ENCODE measurements at places on chromosomes 13 and 19.

DNA sequence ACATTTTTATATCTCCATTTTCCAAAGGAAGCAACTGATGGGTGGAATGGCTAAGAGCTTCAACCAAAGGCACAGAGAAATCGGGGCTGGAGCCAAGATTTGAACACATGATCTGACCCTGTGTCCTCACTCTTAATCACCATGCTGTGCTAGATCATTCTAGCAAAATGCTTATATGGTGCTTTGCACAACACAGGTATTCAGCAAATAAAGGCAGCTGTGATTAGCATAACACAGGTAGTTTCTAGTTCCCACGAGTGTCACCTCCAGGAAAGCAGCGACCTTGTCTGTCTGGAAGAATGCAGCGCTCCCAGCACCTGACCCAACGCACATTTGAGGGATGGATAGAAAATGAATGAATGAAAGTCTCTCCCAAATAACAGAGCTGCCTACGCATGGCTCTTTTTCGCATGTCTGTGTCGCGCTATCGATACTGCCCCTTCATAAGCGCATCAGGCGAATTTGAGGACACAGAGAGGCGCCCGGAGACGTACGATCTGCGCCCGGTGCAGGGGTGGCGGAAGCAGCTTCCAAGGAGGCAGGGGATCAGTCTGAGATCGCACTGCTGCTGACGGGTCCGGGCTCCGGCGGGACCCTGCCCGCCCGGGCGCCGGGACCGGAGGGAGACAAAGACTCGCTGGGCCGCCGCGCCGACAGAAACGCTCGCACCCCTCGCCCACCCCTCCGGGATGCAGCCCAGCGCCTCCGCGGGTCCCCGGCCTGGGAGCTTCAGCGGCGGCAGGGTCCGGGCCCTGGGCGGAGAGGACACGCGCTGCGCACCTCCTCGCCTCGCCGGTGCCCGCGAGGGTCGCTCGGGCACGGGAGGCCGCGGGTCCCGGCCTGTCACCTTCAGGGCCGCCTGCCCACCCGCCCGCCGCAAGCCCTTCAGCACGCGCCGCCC is 609 bp downstream of the EPS15L1 start:
- DNase-seq: no peak

- no peak for DNase-seq
These were observed 7.4 kb downstream of the ISYNA1 start for GRCh38 chr19:18430417-18431144.

DNA sequence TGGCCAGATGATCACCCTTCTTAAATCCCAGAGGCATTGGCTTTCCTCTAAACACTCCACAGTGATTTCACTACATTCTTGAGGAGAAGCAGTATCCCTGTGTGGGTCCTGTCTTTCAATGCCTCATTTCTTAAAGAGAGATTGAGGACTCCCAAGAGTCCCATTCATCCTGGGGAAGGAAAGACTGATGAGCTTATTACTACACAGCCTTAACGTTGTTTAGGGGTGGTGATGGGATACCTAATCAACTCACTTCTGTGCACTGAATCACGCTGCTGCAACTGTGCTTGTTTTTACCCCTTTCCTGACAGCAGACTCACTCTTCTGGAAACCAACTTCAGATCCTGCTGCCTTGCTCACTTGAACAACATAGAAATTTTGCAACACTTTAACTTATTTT is 203.1 kb downstream of the RGCC start:
- no peak for DNase-seq

DNA sequence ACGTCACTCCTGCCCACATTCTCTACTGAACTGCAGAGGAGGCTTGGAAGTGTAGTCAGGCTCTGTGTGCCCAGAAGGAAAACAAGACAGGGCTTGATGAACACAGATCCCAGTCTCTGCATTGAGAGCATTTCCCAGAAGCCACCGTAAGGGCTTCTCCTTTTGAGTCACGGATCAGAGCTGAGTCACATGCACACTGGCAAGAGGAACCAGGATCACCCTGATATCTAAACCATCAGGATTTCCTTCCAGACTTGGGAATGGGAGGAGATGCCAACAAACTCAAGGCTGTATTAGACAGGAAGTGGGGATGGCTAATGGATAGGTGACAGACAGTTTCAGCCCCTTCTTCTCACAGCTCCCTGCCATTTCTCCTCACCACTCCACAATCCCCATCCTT is 17.7 kb upstream of the FBXO17 start:
- DNase-seq: no peak

- no peak for DNase-seq
These were observed 21.8 kb upstream of the OR10H1 start for GRCh38 chr19:15837221-15837731.

DNA sequence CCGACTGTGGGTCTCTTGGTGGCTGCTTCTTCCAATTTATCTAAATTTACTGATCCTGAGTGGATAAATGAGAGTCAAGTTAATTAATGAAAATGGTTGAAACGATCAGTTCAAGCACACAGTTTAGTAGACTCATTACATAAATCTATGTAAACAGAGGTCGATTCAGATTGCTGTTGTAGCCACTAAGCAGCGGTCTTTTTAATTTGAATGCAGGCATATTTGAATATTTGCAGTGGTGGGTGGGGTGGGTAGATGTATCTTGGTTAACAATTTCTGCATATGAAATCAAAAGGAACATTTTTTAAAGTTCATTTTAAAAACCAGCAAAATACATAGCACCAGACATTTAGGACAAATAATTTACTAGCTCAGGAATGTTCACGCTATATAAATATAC is 325.9 kb downstream of the KLF12 start:
- DNase-seq: no peak

DNA sequence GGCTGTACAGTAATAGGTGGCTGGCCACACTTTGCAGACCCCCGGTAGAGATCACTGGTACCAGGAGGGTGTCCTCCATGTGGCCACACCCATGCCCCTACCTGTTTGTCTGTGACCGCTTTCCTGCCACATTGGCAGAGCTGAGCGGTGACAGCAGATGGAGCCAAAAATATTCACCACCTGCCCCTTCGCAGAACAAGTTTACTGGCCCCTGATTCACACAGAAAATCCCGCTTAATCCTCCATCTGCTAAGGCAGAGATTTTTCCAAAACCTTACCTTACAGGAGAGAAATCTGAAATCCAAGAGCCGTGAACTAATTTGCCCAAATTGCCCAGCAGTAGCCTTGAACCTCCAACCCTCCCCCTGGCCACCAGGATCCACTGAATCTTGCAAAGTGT is 52.1 kb downstream of the MYO9B start:
- DNase-seq: no peak

- DNase-seq: no peak
These were observed 3.5 kb downstream of the IRS2 start for GRCh38 chr13:109782823-109783431.

- DNase-seq: no peak
These were observed 139.8 kb downstream of the PTPRS start for GRCh38 chr19:5200844-5201243.

- DNase-seq: peak; percentile 39
These were observed 463.5 kb downstream of the GPC6 start for GRCh38 chr13:93690139-93690538.

GRCh38 chr19:35248310-35249145 is at the start of gene LSR:
LSR (plus strand) TSS chr19:35249002; CDS start chr19:35249023, 21 bp downstream.
- DNase-seq: peak; percentile 84

DNA sequence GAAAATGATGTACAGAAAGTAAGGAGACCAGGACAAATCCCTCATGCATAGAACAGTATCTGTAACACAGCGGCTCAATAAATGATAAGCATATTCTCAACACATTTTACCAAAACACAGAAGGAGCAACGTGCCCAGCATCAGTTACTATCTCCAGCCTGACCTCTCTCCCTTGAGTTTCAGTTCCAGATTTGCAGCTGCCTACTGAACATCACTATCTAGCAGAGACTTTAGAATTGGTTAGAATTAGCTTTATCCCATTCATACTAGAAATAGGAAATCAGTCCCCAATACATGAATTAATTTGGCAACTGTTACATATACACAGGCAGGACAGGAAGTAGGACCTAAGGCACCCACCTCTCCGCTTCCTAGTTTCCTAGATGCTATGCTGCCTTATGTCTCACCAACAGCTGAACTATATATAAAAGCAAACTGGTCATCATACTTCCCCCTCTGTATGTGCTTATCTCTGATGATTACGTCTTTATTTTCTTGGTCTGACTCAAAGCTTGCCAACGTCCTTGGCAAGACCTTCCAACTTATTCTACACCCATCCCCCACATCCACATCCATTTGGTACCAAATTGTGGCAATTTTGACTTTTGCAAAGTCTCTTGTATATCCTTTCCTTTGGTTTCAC is 61.1 kb downstream of the SACS start:
- DNase-seq: no peak

- DNase-seq: no peak
These were observed 1301.6 kb downstream of the UQCRFS1 start for GRCh38 chr19:27911122-27911898.

- DNase-seq: no peak
These were observed 20.0 kb upstream of the WTIP start for GRCh38 chr19:34461375-34462100.

- DNase-seq: no peak
These were observed 1665.9 kb upstream of the PCDH20 start for GRCh38 chr13:63081400-63082014.

- no peak for DNase-seq
These were observed 11.0 kb upstream of the ZNF573 start for GRCh38 chr19:37790244-37790925.

GRCh38 chr13:41858780-41859179 is 102.1 kb downstream of the VWA8 start:
- no peak for DNase-seq

DNA sequence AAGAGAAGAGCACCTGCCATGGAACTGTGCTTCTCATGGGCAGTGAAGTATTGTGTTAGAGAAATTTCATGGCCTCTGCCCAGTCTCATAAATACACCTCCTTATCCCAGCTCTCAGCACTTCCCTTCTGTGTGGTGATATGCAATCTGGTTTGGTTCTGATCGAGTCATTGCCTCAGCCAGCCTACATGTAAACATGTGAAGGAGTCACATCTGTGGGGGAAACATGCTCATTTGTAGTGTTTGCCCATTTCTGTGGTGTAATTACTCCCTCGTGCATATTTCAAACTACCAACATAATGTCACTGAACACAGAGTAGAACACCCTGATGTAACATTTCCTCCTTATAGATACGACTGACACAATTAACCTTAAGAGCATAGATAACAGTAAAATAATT is 183.0 kb downstream of the DCT start:
- DNase-seq: no peak

GRCh38 chr13:108315991-108316390 is 46.5 kb downstream of the TNFSF13B start:
- no peak for DNase-seq

GRCh38 chr13:101876951-101877350 is 424.5 kb downstream of the ITGBL1 start:
- DNase-seq: no peak

DNA sequence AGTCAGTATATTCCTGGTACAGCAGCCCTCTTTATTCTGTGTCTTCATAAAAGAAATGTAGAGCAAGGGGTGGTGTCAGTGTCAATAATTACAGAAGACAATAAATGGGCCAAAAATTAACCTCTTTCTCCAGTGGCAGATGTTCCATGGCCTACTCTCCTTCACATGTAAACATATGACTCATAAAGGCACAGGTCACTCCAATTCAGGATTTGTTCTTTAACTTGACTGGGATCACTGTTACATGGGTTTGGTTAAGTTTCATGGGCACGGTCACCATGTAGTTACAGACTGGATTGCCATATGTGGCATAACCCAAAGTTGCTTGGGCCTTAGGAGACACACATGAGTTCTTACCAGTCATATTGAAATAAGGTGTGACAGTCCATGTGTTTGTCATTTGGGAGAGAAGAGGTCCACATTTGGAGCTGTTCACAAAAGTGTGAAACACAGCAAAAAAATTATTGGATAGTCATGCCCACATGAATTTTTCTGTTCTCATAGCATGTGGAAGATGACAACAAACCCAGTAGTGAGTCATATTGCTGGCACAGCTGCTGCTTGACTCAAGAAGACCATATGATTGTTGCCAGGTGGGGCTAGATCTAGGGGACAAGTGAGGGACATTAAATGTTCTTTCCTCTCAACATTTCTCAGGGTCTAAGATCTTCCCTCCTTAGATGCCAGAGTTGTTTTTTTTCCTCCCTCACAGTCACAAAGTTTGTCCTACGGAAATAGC is 68.1 kb upstream of the HTR2A start:
- no peak for DNase-seq

- DNase-seq: no peak
These were observed 351.9 kb upstream of the MIR17HG start for GRCh38 chr13:90995614-90996013.

- DNase-seq: no peak
These were observed 7.1 kb downstream of the CD37 start for GRCh38 chr19:49342291-49342721.

- DNase-seq: no peak
These were observed 104.0 kb upstream of the GPR12 start for GRCh38 chr13:26864576-26864975.

GRCh38 chr13:107447591-107447990 is 767.7 kb downstream of the LIG4 start:
- no peak for DNase-seq

DNA sequence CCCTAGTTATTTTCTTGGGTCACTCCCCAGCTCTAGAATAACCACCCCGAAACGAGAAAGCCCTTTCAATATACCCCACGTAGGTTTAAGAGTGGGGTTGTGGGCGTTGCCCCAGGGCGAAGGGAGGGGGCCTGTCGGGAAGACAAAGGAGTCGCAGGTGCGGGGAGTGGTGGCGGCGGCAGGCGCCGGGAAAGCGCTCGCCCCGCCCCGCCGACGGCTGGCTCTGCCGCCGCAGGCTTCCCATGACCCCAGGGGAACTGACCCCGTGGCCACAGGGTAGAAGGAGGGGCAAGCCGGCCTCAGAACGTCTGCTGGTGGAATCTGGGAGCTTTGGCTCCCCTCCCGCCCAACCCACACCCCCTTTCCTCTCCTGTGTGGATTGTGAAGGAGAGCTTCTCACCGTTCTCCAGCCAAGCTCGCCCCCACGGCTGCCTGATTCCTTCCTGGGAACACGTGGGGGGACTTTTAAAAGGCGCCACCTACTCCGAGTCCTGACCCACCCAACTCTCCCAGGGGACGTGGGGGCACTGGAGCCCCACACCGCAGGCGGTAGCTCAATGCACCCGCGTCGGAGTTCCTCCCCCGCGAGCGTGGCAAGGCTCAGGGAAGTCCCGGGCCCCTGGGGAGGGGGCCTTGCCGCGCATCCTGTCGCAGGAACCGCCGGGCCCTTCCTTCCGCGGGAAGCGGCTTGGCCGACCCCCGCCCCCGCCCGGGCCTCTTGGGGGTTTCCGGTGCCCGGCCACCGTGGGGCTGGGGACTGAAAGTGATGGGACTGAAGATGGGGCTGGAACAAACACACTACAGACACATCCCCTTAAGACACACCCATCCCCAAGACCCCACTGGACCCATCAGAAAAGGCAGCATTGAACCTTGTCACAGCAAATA is 5.5 kb downstream of the IER2 start:
- DNase-seq: no peak

GRCh38 chr13:32047088-32047487 is 15.5 kb downstream of the FRY start:
- no peak for DNase-seq

GRCh38 chr13:77298426-77298825 is 28.5 kb downstream of the MYCBP2 start:
- no peak for DNase-seq

DNA sequence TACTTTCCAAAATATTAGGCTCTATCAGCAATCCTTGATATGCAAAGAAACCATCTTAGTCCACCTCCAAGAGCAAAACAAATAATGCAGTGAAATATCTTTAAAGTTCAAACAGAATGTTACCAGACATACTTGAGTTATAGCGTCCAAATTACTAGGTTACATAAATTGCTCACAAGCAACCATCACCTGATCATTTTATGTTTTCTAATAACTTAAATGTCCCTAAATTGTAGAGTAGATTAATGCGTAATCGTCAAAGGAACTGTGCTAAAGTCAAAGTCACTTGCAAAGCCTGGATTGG is 350.6 kb upstream of the ARGLU1 start:
- no peak for DNase-seq

Measured in HEK293T (cell line).